NCI-H226 (cell line): ENCODE measurements at places on chromosomes 11 and 22.

GRCh38 chr11:44138286-44138685, 42.8 kb downstream of the EXT2 start:
- DNase-seq = no peak

DNA sequence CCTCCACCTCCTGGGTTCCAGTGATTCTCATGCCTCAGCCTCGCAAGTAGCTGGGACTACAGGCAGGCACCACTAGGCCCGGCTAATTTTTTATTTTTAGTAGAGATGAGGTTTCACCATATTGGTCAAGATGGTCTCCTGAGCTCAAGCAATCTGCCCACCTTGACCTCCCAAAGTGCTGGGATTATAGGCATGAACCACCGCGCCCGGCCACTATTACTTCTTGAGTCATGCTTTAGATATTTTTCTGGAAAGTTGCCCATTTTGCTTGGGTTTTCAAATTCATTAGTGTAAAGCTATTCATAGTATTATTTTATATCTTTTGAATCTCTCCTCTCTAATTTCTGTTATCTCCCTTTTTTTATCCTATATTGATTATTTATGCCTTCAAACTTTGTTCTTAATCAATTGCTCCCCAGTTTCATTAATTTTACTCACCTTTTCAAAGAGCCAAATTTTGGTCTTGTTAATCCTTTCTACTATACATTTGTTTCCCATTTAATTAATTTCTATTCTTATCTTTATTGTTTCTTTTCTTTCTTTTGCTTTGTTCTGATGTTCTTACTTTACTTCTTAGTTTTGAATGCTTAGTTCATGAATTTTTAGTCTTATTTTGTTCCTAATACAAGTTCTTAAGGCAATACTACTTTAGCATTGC, 10.3 kb upstream of the RAC2 start:
- DNase-seq = peak; percentile 36

- DNase-seq = no peak
Observed at GRCh38 chr11:133746663-133747306, 98.5 kb downstream of the SPATA19 start.

- no peak for DNase-seq
Observed at GRCh38 chr22:25896098-25896497, 154.1 kb downstream of the MYO18B start.

- no peak for DNase-seq
Observed at GRCh38 chr11:16801288-16801980, 63.0 kb downstream of the C11orf58 start.

DNA sequence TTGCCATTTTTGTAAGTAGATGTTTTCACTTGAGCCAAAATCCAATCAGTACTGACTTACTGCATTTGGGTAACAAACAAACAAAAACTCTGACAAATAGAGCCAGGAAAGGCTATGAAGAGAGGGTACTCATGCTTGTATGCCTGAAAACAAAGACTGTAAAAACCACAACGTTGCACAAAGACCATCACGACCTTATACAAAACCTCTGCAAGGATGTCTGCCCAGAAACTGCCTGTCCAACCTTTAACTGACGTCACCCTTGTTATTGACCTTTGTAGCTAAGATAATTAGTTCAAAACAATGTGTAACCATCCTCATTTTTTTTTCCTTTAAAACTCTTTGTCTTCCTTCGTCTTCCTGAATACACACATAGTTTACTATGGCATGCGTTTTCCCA, 804 bp upstream of the CREBZF start:
- DNase-seq = no peak

GRCh38 chr22:25281675-25282345, 62.4 kb downstream of the CRYBB2 start:
- DNase-seq = no peak

- DNase-seq = no peak
Observed at GRCh38 chr22:21958360-21959273, 6.0 kb upstream of the PPM1F start.

GRCh38 chr11:10426475-10426874, 28.6 kb upstream of the AMPD3 start:
- DNase-seq = no peak

GRCh38 chr22:45843986-45844385, 133.0 kb downstream of the WNT7B start:
- DNase-seq = no peak

DNA sequence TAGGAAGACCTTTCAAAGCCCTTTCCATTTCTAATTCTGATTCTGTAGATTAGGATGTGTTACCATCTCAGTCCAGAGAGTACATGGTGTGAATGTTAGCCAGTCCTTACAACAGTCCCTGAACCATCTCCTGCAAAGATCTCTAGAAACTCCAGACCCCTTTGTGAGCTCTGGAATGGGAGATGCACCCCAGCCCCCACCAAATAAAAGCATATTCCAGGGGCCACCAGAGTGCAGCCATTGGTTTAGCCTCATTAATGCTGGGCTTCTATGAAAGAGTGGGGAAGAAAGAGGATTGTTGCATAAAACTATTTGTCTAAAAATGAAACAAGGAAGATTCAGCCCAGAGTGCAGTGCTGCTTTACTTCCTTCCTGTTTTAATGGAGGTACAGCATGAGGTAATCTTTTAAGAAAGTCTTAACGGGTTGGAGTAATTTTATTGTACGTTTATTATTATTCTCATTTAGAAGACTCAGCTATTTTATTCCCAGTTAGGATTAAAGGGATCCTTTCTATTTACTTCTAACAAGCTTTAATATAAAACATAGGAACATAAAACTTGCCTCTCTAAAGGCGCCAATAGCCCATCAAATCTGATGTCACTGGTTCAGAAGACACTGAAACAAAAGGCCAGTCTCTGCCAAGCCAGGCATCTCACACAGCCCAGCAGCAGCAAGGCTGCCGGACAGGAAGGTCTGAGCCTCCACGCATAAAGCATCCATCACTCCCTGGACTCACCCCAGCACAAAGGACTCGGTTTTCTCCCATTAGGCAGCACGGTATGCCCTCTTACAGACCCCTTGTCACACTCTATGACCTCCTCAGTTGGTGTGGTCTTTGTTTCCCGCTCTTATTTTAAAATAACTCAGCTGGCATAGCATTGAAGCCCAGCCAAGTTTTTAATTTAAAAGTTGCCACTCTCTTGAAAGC, 203.9 kb upstream of the BLID start:
- DNase-seq = no peak

GRCh38 chr11:119935349-119935925, 202.5 kb downstream of the TRIM29 start:
- no peak for DNase-seq

GRCh38 chr22:20619045-20619892, 111.9 kb downstream of the MED15 start:
- no peak for DNase-seq

DNA sequence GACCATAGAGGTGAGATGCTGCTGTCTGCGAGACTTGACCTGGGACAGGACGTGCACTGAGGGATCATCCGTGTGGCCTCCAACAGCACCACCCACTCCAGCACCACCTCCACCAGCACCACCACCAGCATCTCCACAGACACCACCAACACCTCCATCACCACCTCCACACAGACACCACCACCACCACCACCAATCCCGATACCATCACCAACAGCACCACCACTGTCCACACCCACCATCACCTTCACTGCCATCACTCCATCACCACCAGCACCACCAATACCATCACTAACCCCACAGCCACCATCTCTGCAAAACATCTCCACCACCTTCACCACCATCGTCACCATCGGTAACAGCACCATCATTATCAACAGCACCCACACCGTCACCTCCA, 26.6 kb upstream of the SLC22A12 start:
- no peak for DNase-seq

DNA sequence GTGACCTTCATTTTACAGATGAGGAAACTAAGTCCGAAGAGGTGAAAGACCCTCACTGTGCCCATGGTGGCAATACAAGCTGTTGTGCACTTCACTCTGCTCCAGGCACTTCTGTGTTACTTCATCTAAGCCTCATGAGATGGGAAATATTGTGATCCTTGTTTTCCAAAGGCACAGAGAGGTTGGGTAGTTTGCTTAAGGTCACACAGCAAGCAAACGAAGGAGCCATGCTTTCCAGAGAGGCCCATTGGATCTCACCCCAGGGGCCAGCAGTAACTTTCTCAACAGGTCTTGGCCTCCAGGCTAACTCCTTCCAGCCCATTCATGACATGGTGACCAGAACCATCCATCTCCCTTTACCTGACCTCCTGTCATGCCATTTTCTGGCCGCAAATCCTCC, 332.8 kb downstream of the MN1 start:
- no peak for DNase-seq

DNA sequence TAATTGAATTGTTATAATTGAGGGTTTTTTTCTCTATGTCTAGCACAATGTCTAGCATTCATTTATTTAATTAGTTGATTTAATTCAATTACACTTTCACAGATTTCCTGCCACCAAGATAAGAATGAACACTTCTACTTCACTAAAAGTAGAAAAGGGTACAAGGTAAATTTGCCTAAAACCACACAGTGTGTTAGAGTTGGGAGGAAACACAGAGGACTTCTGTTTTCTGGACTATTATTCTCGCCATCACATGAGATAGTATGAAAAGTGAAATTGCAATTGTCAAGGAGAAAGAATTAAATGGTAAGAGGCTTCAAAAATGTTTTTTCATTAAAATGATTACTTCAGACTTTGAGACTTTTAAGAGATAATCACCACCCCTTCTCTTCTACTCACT, 109.5 kb downstream of the ETS1 start:
- no peak for DNase-seq
